ENCODE measurements at places on chromosomes 5 and 9. TPM values are rescaled to one million over a fixed set of nuclear protein-coding genes. Genes with fewer than 3 reads are reported as not detected.
A peak's percentile ranks its signal among the peaks of the same experiment; 100 is the strongest.

DNA sequence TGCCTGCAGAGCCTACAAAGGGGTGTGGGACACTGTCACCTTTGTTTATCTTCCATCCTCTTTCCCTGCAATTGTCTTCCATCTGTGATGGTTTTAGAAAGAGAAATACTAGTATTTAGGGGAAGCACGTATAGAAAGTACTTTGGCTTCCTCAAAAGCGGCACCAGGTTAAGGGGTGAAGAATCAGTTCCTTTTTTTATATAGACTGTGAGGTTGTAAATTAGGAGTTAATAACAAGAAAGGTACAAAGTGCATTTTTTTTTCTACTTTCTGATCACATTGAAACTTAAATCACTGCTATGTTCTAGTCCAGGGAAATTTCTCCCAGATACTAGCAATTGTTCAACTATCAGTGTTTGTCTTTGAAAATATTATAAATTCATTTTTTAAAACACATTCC, 219.3 kb downstream of the CEMIP2 start:
- no peak for DNase-seq

- DNase-seq, result peak; percentile 92
These were observed 5.6 kb downstream of the MEGF9 start for GRCh38 chr9:120708526-120709224.

DNA sequence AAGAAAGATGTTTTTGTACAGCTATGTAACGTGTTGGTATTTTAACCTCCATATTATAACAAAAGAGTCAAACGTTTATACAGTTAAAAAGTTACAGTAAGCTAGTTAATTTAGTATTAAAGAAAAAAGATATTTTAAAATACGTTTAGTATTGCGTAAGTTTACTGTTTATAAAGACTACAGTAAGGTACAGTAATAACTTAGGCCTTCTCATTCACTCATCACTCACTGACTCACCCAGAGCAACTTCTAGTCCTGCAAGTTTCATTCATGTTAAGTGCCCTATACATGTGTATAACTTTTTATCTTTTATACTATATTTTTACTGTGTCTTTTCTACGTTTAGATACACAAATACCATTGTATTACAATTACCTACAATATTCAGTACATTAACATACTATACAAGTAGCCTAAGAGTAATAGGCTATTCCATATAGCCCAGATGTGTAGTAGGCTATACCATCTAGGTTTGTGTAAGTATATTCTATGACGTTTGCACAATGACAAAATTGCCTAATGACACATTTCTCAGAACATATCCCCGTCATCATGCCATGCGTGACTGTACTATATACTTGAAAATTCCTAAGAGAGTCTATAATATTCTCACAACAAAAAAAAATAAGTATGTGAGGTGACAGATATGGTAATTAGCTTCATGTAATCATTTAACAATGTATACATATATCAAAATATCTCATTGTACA, 33.8 kb downstream of the ERP44 start:
- peak; percentile 96 for DNase-seq

GRCh38 chr5:77367741-77368140, 124.4 kb downstream of the WDR41 start:
- peak; percentile 43 for DNase-seq

DNA sequence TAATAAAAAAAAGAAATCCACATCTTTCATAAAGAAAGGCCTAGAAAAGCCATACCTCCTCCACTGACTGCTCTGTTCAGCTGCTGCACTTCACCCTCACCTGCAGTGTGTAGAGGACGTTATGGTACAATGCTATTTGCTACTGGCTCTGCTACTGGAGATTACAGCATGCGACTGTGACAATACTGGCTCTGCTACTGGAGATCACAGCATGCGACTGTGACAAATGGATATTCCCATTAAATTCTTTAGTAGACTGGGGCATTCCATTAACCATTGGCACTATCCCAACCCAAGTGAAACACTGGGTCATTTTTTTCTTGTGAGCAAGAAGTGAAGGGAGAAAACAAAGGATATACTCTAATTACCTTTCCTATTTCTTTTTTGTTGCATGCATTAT, 1063.5 kb upstream of the DMAC1 start:
- no peak for DNase-seq

DNA sequence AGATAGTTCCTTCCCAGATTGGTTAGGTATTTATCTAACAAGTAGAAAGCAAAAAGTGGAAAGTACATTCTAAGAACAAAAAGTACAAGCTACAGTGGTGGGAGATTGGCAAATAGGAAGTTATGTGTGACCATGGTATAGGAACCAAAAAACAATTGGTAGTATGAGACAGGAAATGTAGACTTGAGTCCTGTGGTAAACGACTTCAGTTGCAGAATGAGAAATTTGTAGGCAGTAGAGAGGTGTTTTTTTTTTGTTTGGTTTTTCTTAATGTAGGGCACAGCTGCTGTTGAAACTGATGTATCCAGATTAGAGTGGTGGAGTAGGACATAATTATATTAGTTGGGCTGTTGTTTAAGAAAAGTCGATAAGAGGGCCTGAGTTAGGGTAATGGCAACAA, 72.0 kb downstream of the CCNH start:
- DNase-seq, result no peak

- DNase-seq, result no peak
These were observed 20.9 kb upstream of the SPINK1 start for GRCh38 chr5:147852365-147852764.

- no peak for DNase-seq
These were observed 46.4 kb downstream of the DMXL1 start for GRCh38 chr5:119117237-119117636.

SLC36A2 gene
- total RNA-seq, result not detected

DNA sequence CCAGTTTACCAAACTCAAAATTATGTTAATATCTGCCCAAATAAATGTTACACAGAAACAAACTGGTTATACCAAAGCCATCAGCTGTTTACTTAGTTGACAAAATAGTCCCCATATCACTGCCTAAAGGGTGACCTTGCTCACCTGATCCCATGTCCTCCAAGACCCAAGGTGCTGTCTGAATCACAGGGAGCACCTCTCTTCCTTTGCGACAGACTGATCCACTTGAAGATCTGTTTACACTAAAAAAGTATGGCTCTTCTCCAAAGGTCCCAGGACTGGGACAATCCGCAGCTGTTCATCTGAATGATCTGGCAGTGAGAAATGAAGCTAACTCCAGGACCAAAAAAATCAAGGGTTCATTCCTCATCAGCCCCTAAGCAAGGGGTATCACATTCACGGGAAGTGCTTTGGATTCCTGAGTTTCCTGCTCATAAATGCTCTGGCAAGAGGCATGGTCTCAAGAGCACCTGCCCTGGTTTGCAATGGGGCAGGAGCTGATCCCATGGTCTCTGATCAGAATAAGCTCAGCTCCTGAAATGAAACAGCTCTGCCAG, 5.0 kb downstream of the PRUNE2 start:
- DNase-seq, result no peak

GRCh38 chr5:64788156-64788555, 19.4 kb downstream of the CWC27 start:
- DNase-seq, result no peak

DNA sequence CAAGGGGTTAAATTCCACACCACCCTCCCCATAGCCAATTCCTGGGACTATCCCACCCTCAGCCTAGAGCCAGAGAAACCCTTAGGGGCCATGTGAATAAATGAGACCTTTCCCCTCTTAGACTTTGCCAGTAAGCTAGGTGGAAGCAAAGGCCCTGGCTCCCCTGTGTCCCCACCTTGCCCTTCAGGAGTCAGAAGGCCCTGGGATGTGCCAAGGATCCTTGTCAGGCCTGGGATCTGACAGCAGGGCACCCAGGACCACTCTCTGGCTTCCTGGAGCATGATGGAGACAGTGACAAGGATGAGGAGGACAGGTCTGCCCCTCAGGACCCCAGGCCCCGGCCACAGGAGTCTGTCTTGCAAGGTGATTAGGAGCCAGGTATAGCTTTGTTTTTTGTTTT, 125.0 kb upstream of the HAND1 start:
- no peak for DNase-seq

DNA sequence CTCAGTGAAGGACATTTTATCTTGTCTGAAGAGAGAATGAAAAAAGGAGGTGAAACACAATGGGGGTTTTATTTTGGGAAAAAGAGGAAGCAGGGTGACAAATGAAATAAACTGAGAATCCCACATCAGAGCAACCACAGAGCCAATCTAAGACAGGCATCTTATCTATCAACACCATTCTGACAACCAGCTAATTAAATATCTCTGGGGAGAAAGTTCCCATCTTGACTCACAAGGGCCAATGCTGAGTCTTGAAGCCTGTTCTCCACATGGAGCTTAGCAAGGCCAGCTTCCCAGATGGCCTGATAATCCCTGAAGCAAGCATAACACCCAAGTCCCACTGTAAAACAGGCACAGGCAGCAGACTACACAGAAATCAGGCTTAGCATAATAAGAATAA, 30.4 kb downstream of the DPYSL3 start:
- peak; percentile 5 for DNase-seq

GRCh38 chr5:135425641-135426040, 21.5 kb downstream of the DCANP1 start:
- no peak for DNase-seq

DNA sequence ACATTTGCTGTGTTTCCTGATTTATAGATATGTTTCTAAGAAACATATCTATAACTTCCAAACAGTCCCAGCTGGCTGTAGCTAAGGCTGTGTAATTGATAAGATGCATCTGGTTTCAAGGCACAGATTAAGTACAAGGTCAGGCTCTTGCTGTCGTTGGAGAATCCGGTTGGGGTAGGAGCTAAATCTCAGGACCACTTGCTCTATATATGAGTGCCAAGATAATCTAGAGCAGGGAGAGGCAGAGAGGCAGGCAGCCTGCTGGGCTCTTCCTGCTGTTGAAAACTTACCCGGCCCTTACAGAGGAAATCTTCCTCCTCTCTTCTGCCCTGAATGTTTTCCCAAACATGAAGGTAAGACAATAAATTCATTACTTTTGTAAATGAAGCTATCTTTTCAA, at the start of gene C7:
Gene C7 (plus strand): TSS at position 234 of the 400 bp plus-strand sequence. CDS start 114 bp downstream, at position 348.
- no peak for DNase-seq

DNA sequence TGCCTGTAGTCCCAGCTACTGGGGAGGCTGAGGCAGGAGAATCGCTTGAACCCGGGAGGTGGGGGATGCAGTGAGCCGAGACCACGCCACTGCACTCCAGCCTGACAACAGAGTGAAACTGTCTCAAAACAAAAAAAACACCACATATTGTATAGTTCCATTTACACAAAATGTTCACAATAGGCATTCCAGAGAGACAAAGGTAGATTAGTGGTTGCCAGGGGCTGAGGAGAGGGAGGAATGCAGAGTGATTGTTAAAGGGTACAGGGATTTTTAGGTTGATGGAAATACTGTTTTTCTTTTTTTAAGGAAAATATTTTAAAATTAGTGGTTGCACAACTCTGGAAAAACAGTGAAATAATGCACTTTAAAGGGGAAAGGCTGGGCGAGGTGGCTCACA, 19.6 kb downstream of the ETF1 start:
- DNase-seq, result no peak

PCDHGA1 gene
- 0.26 TPM for total RNA-seq

DIMT1 gene
- 17.3 TPM for total RNA-seq

GRCh38 chr9:79053598-79053997, 518.2 kb upstream of the TLE4 start:
- DNase-seq, result peak; percentile 84

DNA sequence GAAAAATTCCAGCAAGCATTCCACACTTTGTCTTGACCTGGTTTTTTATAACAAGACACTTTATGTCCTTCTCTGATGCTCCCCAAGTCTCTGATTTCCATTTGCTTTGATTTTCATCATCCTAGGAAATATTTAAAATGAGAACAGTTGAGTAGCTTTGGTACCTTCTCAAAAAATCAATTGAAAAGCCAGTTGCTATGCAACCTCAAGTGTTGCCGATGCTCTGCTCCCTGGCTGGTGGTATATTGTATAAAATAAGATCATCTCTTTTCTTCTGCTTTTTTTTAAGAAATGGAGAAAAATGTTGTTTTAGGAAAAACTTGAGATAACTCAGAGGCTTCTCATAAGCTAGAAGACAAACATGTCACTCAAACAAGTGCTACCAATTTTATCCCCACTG, 109.7 kb downstream of the ZNF354C start:
- no peak for DNase-seq

GRCh38 chr9:91882627-91883026, 67.4 kb downstream of the ROR2 start:
- DNase-seq, result no peak

ADAMTS12 gene
- total RNA-seq, result not detected

RNF208 gene
- total RNA-seq, result not detected

Measured in bronchial epithelial cell (primary cell).